Activated T-helper 1 cell treated with anti-CD3 and anti-CD28 coated beads, Interleukin-2, amount 50 U/mL, for 16 hours (primary cell): ENCODE measurements at places on chromosomes 7 and 10.
A peak's percentile ranks its signal among the peaks of the same experiment; 100 is the strongest.

GRCh38 chr7:128849804-128850490 is 12.7 kb upstream of the ATP6V1F start:
- DNase-seq: no peak

- no peak for DNase-seq
Measured at GRCh38 chr7:2012044-2012900, 220.5 kb downstream of the MAD1L1 start.

GRCh38 chr7:24921362-24921679 is 58.7 kb downstream of the OSBPL3 start:
- no peak for DNase-seq

DNA sequence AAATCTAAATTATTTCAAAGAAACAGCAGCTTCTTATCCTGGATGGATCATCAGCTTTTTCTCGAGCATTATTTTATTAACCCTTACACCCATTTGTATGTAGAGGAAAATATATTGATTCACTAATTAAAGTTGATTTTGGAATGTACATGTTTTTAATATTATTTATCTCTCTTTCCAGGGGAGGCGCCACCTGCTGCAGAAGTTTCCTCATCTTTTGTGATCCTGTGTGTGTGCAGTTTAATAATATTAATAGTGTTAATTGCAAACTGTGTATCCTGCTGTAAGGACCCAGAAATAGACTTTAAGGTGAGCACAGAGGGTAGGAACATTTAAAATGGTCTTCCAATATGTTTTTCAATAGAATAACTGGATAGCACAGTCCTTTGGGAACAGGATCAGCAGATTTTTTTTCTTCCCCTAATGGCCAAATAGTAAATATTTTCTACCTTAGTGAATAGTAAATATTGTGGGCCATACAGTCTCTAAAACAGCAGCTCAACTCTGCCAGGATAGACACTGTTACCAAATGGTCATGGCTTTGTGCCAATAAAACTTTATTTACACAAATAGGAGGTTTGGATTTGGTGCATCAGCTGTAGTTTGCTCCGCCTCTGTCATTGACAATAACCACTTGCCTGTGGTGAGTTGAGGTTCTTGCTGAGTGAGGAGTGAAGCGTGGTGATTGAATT is 30.6 kb downstream of the LMTK2 start:
- DNase-seq: no peak

- no peak for DNase-seq
Measured at GRCh38 chr10:86773498-86773897, 17.1 kb downstream of the BMPR1A start.

DNA sequence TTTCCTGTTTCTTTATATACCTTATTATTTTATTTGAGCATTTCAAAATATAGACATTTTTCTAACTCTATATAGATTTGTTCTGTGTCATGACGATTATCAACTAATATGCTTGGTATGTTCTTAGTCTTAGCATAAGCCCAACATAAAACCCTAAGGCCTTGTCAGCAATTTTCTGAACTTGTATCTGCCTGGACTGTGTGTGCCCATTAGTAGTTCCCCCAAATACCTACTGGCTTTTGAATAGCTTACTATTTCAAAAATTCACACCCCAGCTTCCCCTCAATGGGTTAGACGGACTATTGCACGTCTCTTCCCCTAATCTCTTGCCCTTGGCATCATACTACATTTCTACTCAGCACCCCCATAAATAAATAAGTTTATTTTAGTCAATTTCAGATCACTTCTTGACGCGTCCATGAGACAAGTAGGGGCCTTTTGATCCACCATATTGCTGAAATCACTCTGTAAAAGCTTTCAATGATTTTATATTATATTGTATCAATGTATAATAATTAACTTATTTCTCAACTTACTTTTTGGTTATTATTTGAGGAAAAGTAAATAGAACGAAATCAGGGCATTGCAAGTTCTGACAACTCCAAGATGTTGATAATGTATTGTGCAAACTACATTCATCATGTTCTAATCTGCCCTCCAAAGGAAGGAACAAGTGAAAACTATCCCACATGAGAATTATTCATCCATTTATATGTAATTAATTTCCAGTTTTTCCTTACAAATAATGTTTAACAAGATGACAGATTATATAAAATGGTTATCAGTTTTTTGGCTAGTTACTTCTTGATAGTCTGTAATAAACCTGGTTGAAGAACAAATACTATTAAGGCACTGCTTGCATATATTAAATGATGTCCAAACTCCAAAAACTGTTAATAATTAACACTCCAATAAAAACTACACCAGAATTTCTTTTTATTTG is 1.1 kb upstream of the AKR1C3 start:
- no peak for DNase-seq

GRCh38 chr7:134554417-134554966 is 5.6 kb downstream of the AKR1B15 start:
- no peak for DNase-seq

- DNase-seq: peak; percentile 37
Measured at GRCh38 chr10:133378251-133379096, 588 bp upstream of the PAOX start.

DNA sequence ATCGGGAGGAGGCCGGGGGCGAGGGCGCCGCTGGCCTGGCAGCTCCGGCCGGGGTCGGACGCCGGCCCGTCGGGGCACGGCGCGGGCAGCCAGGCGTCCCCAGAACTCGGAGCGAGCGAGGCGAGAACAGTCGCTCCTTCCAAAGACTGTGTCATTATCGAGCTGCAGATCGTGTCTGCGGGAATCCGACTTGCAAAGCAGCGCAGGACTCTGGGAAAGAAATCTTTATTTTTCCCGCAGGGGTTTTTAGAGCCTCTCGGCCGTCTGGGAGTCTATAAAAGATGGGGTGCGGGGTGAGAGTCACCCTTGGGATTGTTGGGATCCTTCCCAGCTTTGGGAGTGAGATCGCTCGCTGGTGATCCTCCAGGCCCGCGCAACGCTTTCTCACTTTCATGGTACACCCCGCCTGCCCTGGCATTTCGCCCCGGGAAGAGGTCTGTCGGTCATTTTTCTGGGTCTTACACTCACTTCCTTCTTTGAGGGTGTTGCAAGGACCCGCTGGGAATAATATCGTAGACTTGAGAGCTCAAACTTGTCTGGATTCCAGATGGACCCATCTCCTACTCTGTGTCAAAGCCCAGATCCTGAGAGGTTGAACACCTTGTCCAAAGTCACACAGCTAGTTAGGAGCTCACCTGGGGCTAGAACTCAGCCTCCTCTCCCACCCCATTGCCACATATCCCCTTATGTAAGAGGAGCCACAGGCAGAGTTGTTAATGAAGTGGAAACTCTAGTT is 1.0 kb downstream of the UBTD1 start:
- no peak for DNase-seq

- no peak for DNase-seq
Measured at GRCh38 chr10:50384898-50385297, 133.6 kb upstream of the ASAH2 start.

DNA sequence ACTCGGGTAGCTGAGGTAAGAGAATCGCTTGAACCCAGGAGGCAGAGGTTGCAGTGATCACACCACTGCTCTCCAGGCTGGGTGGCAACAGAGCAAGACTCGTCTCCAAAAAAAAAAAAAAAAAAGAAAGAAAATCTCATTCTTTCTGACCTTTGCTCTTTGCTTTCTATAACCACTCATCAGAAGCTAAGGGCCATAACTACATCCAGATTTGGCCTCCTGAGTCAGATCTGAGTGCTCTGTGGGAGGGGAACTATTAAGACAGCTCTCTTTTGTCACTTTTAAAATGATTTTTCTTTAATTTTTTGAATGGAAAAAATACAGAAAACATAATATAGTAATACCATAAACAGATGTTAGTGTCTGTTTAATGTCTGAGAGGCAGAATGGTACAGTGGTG is 210.1 kb downstream of the KIAA1217 start:
- no peak for DNase-seq

DNA sequence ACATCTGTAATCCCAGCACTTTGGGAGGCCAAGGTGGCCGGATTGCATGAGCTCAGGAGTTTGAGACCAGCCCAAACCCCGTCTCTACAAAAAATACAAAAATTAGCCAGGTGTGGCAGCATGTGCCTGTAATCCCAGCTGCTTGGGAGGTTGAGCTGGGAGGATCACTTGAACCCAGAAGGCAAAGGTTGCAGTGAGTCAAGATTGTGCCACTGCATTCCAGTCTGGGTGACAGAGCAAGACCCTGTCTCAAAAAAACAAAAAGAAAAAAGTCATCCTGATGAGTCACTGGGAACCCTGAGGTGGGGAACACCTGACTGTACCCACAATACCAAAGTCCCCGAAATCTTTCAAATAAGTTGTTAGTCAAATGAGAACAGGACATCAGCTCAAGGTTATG is 80.0 kb downstream of the NEBL start:
- DNase-seq: no peak

DNA sequence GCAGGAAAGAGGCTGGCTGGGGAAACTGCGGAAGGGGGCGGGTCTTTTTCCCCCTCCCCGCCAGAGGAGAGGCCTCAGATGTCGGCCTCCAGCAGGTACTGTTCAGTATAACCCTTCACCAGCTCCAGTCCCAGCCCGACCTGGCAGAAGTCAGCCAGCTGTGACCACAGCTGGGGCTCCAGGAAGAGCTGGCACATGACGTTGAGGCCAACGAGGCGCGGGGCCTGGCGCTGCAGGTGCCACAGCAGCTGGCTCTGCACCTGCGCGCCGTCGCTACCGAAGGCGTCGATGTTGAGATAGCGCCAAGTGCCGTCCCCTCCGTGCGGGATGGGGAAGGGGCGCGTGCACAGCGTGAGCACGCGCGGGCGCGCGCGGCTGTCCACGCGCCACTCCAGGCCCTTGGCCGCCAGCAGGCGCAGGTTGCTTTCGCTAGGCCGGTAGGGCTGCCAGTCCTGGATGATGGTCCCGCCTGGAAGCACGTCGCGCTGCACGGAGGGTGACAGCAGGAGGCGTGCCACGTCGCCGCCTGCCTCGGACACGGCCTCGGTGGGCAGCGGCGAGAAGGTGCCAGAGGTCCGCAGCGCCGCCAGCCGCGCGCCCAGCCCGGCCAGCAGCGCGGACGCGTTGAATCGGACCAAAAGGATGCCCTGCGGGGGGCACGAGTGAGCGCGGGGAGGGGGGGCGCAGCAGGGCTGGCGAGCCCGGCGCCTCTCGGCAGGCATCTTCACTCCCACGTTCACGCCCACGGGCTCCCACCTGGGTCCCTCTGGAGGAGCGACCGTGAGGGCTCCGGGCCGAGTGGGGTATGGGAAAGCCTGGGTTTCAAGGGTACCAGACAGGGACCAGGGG is 6.9 kb upstream of the VGF start:
- no peak for DNase-seq

GRCh38 chr7:148915211-148915610 is 31.1 kb upstream of the EZH2 start:
- no peak for DNase-seq

DNA sequence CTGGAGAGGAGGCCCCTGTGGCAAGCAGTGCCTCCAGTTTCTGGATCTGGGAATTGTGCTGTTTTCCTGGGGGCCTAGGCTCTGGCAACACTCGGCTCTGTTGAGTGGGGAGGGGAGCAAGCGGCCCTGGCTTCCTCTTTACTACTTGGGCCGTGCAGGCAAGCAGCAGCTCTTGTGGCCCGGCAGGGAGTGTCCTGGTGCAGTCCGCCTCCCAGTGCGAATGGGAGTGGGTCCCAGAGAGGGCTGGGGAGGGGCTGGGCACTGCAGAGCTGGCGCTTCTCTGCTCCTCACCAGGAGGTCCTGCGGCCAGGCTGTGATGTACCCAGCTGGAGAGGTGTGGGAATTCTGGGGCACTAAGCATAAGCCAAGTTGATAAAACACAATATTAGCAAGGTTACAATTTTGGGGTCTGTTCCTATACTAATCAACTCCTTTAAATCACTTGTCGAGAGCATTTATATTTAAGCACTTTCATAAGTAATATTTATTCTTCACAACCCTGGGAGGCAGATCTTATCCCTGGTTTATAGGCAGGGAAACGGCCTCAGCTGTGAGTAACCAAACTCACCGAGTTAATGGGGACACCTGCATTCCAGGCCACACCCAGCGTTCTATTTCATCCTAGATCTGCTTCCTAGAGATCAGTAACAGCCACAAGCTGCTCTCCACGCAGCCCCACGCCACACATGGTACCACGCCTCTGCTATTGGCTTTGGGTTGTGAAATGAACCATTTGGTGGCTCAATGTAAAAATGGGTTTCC is 183.4 kb upstream of the PLXNA4 start:
- DNase-seq: no peak

DNA sequence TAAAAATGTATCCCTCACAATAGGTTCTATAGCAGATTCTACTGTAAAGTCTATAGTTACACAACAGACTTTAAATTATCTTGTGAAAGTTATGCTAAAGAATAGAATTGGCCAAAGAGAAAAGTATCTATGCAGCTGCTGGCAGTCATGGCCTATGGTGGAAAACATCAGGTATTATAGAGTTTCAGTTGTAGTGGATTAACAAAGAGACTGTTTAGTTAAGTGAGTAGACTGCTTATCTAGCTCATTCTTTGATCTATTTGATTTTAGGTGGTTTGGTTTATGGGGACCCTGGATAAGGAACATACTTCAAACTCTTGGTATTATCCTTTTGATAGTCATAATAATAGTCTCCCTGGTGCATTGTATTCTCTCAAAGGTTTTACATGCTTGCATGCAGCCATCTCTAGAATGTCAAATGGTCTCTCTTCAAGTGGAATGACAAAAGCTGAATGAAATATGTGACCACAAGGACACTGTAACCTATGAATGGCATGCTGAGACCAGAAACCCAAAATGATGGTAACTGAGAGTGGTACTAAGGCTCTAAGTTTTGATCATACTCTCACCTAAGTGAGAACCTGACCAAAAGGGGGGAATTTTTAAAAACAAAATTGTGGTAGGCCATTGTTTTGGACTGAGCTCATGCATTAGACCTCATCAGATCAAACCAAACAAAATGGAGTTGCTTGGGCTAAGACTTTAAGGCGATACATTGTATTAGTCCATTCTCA is 54.9 kb upstream of the NAMPT start:
- no peak for DNase-seq

DNA sequence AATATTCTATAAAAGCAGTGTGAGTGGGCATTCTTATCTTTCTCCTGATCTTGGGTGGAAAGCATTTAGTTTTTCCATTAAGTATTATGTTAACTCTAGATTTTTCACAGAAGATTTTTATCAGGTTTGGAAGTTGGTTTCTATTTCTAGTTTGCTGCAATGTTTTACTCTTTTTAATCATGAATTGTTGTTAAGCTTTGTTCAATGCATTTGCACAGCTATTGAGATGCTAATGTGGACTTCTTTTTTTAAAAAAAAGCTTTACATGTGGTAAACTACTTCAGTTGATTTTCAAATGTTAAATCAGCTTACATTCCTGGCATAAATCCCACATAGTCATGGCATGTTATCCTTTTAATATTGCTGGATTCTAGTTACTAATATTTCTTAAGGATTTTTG is 363.6 kb upstream of the NRP1 start:
- no peak for DNase-seq

DNA sequence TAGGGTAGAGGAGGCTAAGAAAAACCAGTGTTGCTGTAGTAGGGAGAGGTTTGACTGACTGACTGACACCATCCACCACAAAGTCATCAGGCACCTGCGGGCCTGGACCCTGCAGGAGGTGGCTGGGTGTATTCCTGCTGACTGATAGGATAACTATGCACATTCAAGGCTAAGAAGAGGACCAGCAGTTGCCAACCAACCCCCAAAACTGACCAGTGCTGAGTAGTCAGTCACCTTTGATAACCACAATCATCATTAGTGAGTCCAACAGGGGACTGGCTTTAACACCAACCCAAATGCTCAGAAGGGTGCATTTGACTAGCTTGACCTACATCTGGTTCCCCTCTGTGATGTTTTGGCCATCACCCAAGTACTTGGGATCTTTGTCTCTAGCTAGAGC is 30.5 kb downstream of the PLXNA4 start:
- no peak for DNase-seq
